ENCODE measurements at places on chromosomes 6 and 20.
A peak's percentile ranks its signal among the peaks of the same experiment; 100 is the strongest.

DNA sequence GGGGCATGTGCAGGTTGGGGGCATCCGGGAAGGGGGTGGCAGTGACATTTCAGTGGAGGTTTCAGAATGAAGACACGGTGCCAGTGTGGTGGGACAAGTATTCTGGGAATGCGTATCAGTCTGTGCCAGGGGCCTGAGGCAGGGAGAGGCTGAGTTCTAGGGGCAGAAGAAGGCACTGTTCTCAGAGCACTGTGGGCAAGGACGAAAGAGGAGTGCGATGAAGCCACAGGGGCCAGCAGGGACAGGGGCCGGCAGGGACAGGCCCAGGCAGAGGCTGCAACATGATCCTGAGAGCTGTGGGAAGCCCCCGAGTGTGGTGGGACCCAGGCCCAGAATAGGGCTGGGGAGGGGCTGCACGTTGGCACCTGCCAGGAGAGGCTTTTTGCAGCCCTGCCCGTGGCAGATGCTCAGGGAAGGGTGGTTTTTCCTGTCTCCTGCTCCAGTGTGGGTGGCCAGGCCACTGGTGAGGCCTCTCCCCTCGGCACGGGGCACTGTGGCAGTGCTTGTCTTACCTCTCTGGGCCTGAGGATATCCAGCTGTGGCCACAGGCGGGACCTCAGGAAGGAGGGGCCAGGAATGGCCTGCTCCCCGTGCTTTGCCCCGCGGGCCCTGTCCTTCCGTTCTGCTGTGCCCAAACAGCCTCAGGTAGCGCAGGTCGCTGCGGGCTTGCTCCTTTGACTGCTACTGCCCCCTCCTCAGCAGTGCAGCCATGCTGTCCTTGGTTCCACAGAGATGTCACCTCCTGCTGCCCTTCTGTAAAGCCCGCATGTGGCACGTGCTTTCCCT is 10.0 kb downstream of the ENTPD6 start:
- no peak for DNase-seq

- DNase-seq: no peak
These were observed 8.1 kb upstream of the ARFGAP1 start for GRCh38 chr20:63264519-63264918.

DNA sequence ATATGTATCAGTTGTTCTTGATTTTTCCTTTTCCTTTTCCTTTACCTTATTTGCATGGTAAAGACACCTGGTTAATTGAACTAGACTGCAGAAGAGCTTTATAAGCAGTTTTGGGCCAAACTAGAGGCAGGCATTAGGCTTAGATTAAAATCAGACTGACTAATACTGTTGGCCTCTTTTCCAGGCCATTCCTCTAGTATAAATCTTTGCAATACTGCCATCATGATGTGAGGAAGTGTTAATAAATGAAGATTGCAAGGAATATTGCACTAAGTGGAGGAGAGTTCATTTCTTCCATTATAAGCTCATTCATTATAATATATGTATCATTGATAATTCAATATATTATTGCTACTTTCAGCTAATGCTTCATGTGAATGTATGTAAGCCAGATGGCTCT is 163.8 kb downstream of the MMUT start:
- DNase-seq: no peak

GRCh38 chr6:110317189-110317588 is 41.0 kb downstream of the METTL24 start:
- DNase-seq: no peak

DNA sequence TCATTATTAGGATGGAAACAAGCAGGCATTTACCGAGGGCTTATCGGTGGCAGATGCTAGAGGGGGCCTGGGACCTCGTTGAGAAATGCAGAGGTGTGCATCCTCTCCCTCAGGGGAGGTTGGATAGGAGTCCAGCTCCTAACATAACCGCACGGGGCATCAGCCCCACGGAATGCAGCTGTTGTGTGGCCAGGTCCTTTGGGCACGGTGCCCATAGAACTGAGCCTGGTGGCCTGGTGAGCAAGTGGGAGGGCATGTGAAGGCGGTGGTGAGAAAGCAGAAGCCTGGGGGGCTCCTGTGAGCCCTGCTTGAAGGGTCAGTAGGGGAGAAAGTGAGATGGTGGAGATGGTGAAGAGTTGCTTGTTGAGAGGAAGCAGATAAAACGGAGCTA is 143.7 kb downstream of the CDH26 start:
- DNase-seq: no peak

DNA sequence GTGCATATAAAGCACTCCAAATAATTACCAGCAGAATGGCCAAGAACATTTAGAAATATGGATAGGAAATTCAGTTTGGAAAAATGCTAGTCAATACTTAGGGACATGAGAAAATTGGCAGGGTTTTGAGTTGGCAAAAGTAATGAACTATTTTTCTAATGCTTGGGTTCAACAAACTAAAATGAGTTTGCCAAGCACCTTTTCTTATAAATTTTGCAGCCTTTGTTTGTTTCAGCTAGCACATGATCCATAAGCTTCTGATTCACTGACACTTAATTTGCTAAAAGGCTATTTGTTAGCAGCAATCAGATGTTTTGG is 324.8 kb downstream of the QKI start:
- DNase-seq: no peak

GRCh38 chr6:16124198-16125180 is 4.4 kb upstream of the MYLIP start:
- no peak for DNase-seq

GRCh38 chr20:63636752-63637628 is 10.1 kb upstream of the GMEB2 start:
- DNase-seq: no peak

GRCh38 chr6:170049641-170050561 is 241.0 kb downstream of the DLL1 start:
- no peak for DNase-seq

DNA sequence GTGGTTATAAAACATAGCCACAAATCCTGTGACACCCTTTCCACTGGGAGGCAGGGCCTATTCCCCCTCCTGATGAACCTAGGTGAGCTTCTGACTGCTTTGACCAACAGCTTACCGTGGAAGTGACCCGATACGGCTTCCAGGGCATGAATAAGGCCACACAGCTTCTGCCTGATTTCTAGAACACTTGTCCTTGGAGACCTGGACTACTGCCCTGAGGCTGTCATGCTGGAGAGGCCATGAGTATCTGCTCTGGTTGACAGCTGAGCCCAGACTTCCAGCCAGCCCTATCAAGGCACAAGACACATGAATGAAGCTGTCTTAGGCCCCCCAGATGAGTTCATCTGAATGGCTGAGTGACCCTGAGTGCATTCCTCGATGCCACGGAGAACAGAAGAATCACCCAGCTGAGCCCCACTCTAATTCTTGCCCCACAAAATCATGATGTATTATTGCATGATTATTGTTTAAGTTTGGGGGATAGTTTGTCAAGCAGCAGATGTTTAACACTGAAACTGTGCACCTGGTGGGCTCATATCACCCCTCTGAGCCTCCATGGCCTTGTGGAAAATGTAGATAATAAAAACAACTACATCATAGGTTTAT is 16.6 kb downstream of the TP53RK start:
- DNase-seq: no peak

DNA sequence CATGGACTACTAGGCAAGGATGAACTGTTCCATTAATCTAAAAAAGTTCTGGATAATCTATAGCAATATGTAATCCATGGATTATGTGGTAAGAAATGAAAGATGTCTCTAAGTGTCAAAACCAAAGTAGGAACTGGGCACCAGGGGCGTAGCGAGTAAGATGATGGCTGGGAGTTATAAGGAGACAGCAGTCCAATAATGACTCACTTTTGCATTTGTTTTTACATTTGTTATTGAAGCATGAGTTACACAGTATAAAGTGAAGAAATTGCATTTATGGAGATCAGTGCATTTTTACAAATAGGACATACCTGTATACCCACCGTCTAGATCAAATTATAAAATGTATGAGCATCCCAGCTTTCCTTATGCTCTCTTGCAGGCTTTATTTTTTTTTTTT is 878.5 kb upstream of the MAP3K7 start:
- DNase-seq: no peak

- no peak for DNase-seq
These were observed 348.1 kb downstream of the ZFAND3 start for GRCh38 chr6:38167598-38167997.

DNA sequence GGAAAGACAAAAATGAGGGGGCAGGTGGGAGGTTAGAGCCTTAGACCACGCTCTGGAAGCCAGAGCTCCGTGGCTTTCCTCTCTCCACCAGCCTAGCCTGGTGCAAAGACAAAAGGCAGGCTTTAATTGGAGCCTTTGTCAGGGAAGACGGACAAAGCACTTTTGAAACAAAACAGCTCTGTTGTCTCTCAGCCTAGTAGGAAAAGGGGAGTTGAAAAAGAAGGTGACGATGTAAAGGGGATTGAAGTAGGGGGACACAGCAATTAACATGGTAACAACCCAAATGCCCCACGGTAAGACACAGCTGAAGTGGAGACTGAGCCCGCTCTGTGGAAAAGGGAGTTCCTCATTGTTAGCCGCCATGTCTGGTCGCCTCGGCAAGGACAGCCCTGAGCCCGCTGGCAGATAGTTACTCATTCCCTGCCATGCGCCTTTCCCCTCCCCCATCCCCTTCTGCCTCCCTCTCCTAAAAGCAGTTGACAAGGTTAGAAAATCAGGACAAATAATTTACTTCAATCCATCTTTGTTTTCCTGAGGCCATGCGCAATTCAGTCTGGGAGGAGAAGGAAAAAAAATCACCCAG is 93.0 kb downstream of the TCP11 start:
- DNase-seq: no peak

GRCh38 chr6:104540743-104541142 is 319.0 kb downstream of the HACE1 start:
- no peak for DNase-seq

DNA sequence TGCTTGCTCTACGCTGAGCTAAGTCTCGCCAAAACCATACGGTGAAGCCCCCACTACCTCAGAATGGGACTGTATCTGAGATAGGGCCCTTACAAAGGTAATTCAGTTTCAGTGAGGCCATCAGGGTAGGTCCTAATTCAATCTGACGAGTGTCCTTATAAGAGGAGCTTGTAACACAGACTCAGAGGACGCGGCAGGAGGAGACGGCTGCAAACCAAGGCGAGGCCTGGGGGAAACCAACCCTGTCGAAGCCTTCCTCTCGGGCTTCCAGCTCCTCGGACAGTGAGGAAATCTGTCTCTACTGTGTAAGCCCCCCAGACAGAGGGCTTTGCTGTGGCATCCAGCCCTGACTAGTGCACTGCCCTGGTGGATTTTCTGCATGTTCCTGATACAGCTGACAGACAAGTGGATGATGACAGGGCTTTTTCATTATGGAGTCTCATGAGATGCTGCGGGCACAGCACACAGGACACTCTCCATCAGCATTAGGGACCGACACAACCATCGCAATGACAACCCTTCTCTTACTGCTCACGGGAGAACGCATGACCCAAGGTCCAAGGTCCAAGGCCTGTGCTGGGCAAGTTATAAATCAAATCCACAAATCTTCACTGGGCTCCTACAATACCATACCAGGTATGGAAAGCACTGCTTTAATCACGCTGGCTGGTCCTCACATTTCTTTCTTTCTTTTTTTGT is 48.2 kb downstream of the SSR1 start:
- DNase-seq: no peak

GRCh38 chr6:2135401-2135800 is 110.0 kb downstream of the GMDS start:
- no peak for DNase-seq

DNA sequence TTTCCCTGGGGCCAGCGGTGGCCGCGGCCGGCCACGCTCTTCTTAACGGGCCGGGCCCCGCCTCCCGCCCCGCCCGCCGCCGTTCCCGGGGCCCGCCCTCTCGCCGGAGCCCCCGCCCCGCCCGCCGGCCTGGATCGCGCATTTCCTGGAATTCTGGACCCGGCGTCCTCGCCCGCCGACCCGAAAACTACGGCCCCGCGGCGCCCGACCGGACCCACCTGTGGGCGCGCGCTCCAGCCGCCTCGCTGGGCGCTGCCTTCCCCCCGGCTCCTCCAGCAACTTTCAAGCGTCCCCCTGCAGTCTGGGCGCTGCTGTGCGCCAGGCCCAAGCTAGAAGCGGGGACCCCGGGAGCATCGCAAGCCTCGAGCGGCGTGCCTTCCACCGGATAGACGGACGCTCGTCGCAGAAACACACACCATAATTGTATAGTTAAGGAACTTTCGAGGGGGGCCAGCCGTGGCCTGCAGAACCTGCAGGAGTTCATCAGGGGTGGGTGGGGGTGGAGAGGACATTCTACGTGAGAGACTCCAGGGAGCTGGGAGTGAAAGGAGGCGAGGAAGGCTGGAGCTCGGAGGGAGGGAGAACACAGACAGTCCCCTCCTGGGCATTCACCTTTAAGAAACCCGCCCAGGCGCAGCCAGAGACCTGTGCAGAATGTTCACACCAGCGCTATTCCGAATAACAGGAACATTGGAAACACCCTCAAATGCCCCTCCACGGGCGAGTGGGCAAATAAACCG is at the start of gene ADA:
Gene ADA, minus strand, starts transcription at position 16 of the 740 bp plus-strand sequence. CDS start 92 bp downstream, outside the sequence.
- DNase-seq: peak; percentile 38

DNA sequence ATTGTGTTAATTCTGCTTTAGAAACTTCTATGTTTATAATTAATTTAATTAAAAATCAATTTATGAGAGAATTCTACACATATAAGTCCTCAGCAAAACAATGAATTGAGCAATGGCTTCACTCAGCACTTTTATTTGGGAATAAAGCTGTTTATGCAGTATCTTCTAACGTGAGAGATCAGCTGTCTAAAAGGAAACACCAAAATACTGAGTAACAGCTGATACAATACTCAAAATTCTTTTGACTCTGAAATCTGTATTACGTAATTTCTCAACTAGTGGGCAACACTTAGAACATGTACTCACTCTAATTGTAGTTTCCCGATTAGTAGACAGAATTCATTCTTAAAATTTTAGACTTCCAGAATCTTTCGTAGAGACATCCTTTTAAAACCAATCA is 49.8 kb downstream of the MAP3K7 start:
- DNase-seq: no peak

- no peak for DNase-seq
These were observed 281.9 kb downstream of the EPM2A start for GRCh38 chr6:145453376-145453775.

GRCh38 chr6:158552055-158552795 is 7.7 kb upstream of the TMEM181 start:
- no peak for DNase-seq

DNA sequence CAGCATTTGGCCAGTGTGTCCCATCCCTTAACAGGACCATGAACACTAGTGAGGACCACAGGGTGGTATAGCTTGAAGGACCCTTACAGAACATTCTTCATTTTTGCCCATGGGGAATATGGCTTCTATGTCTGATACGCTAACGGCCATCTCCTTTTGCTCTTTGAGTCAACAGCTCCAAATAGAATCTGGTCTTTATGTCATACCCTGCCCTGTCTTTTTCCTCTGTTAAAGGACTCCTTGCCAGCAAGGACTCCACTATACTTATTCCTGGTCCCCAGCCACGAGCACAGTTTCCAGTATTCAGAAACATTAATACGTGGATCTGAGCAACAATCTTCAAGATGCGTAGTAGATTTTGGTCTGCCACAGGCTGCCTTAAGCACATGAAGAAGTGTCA is 22.5 kb downstream of the SERPINB1 start:
- DNase-seq: no peak

- DNase-seq: no peak
These were observed 101.5 kb upstream of the BHLHE23 start for GRCh38 chr20:63108247-63108646.

DNA sequence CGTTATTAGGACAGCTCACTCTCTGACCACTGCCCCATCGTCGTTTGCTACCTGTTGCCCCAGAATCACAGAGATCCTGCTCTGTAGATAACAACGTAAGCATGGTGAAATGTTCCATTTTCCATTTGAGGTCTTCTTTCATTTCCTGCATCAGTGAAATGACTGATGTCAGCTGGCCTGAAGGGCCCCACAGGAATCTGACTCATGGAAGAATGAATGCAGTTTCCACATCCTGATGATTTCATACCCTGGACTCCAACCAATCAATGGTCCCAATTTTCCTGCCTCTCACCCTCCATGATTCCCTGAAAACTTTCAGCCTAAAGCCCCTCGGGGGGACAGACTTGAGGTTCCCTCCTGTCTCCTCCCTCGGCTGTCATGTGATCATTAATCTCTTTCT is 394.4 kb upstream of the CDH4 start:
- no peak for DNase-seq

Data from SHP77 (cell line).